ENCODE measurements at places on chromosomes 11 and 22.

DNA sequence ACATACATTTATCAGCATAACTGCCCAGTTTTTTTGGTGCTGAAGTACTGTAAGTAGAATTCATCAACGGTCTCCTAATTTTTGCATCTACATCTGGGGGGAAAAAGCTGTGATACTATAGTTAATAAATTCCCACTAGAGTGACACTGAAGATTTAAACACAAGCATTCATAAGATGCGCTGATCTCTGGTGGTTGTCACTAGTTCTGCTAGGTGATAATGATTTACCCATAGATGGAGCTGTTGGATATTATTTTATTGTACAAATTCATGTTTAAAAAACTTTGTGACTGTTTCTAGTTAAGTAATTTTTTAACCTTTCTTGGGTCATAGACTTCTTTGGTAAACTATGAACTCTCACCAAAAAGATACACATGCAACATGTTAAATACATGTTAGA lies 106.6 kb downstream of the EMSY start:
- DNase-seq: no peak

- no peak for DNase-seq
Measured at GRCh38 chr11:119093942-119094815, 7.5 kb downstream of the DPAGT1 start.

GRCh38 chr11:31714840-31715239 lies 96.3 kb downstream of the PAX6 start:
- DNase-seq: no peak

- peak; percentile 89 for DNase-seq
Measured at GRCh38 chr11:61021661-61022212, 50.3 kb downstream of the CD6 start.

DNA sequence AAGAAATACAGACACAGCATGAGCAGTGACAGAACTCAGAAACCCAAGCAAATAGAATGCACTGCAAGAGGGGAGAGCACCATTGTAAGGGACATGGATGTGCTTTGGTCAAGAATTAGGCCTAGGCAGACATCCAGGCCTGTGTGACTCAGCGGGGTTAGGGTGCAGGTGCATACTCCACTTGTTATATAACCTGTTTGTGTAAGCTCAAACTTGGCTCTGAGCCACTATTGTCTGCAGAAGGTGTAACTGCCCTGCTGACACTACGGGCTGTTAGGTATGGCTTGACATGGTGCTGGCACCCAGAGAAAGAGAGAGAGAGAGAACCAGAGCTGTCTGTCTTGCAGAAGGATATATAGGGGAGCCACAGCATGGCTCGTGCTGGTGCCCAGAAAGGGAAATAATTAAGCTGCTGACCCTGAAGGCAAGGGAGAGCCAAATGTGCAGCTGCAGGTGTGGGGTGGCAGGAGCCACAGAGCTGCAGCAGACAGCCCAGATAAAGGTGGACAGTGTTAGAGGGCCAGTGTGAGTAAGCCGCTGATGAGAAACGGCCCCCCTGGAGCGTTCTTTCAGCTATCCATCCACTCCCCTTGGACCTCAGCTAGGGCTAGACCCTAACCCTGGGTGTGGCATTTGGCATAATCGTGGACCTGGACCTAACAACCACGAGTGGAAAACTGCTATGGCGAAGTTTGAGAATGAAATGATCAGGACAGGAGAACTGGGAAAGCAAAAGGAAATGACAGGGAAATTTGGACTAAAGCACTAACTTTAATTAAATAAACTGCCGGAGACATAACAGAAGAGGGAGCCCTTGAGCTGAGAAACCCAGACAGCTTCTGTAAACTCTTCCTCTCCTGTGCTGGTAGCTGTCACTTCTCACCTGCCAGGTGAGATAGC lies 253.0 kb upstream of the CCDC179 start:
- DNase-seq: no peak

DNA sequence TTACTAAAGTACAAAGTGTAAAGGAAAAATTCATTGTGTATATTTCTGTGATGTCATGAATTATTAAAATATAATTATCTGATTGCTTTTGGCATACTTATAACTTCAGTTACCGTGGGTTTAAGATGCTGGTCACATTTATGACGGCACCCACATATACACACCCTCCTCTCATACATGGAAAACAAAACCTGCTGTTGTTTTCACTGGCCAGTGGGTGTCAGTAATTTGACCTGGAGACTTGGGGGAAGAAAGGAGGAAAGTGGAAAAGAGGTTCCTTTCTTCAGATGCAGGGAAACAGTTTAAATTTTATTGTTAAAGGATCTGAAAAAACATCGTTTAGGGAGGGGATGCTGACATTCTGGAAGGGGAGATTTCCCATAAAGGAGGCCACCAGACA lies 742 bp upstream of the BBOX1 start:
- DNase-seq: no peak

DNA sequence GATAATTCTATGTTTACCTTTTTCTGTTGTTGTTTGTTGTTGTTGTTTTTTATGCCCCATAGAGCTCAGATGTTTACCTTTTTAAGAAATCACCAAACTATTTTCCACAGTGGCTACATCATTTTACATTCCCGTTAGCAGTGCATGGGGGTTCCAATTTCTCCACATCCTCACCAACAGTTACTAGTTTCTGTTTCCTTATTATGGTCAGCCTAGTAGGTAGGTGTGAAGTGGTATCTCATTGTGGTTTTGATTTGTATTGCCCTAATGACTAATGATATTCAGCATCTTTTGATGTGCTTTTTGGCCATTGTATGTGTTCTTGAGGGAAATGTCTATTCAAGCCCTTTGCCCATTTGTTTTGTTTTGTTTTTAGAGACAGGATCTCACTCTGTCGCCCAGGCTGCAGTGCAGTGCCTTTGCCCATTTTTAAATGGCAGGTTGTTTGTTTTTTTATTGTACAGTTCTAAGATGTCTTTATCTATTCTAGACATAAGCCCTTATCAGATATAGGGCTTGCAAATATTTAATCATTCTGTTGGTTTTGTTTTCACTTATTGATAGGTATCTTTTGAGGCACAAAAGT lies 27.5 kb downstream of the CHEK2 start:
- DNase-seq: no peak

GRCh38 chr22:26898946-26899605 lies 241.7 kb downstream of the MIAT start:
- DNase-seq: no peak

GRCh38 chr11:32008880-32009551 lies 81.9 kb upstream of the RCN1 start:
- no peak for DNase-seq

GRCh38 chr11:86888164-86889000 lies 66.8 kb downstream of the FZD4 start:
- DNase-seq: no peak

DNA sequence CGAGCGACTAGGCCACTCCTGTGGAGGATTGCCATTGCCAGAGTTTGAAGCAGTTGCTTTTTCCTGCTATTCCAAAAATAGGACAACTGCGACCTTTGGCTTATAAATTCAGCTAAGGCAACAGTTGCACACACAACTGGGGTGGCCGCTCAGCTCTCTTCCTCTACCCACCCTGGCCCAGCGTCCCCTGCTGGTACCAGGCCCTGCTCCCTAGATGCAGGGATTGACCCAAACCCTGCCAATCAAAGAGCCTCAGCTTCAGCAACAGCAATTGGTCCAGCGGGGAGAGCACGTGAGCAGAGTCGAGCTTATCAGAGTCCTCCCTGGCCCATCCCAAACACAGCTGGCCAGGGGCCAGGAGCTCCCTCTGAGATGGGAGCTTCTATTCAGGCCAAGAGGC lies 22.0 kb upstream of the CABP2 start:
- DNase-seq: no peak

- DNase-seq: no peak
Measured at GRCh38 chr11:99592266-99592665, 571.5 kb downstream of the CNTN5 start.

- no peak for DNase-seq
Measured at GRCh38 chr11:43903078-43903477, 22.4 kb downstream of the ALKBH3 start.

GRCh38 chr11:111193924-111194490 lies 51.5 kb upstream of the POU2AF2 start:
- DNase-seq: no peak

DNA sequence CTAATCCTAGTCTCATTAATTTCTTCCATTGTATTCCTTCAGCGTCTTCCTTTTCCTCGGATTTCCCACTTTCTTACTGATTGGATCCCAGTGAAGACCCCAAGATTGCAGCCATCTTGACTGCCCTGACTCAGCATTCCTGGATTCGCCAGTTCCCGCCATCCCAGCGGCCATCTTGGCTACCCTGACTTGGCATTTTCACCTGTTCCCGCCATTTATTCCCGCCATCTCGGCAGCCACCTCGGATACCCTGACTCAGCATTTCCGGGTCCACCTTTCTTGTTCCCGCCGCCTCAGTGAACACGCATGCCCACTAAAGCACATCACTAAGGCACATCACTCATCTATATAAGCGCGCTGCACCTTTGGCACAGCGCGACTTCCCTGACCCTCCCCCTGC lies 13.8 kb upstream of the OR56A3 start:
- DNase-seq: no peak

DNA sequence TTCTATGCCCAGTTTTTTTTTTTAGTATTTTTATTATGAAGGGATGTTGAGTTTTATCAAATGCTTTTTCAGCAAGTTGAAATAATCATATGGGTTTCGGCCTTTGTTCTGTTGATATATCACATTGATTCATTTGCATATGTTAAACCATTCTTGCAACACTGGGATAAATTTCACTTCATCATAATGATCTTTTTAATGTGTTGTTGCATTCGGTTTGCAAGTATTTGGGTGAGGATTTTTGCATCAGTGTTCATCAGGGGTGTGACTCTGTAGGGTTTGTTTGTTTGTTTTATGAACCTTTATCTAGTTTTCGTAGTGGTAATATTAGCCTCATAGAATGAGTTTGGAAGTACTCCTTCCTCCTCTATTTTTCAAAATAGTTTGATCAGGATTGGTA lies 103.5 kb downstream of the TTC28 start:
- no peak for DNase-seq

GRCh38 chr11:109986488-109986887 lies 106.7 kb upstream of the ZC3H12C start:
- DNase-seq: no peak

DNA sequence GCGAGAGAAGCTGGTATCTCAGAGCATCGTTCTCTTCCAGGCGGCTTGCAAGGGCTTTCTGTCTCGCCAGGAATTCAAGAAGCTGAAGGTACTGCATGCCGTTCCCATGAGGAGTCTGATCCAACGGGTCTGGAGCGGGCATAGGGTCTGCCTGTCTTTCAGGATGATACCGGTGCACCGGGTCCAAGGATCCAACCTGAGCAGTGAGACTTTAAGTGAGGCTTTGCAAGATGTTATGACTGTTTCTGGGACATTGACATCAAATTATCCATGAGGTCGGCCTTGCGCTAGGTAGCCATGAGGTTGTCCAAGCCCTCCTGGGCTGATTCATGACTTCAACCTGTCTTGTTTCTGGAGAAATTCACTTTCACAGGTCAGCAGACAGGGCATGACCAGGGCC lies 132.3 kb downstream of the MYO18B start:
- no peak for DNase-seq

GRCh38 chr22:28064920-28065319 lies 145.9 kb upstream of the PITPNB start:
- no peak for DNase-seq

DNA sequence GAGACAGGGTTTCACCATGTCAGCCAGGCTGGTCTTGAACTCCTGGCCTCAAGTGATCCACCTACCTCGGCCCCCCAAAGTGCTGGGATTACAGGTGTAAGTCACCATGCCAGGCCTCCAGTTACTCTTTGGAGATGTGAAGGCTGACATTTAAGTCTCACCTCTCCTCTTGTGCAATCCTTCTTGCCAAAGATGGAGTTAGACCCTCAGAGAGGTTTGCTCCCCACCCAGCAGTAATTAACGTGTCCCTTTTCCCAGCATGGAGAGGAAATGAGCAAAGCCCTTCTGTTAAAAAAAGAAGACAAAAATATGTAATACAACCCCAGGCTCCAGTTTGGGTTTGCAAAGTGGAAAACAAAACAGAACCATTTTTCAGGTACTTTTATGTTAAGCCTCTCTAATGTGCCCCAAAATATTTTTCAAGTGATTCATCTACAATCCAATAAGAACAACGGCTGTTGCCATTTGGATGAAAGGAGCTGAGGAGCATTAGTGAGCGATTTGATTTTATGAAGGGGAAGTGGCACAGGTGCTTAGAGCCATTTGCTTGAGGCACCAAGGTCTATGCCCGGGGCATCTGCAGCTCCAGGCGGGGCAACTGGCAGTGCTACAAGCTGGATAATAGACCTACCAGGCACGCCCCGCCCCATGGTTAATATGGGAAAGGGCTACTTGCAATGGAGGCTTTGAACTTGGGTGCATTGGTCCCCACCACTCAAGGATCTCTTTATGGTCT lies 57.2 kb downstream of the GRIK4 start:
- no peak for DNase-seq

Data from H1 (cell line).